Mesothelial cell of epicardium (in vitro differentiated cells): ENCODE measurements at places on chromosomes 1 and 21.

GRCh38 chr1:6409053-6409452, 10.7 kb downstream of the HES2 start:
- H3K36me3 ChIP-seq, result no peaks in the 10 kb centered on the region
- no peak for DNase-seq
- no peak overlapping the region for H3K27ac ChIP-seq

DNA sequence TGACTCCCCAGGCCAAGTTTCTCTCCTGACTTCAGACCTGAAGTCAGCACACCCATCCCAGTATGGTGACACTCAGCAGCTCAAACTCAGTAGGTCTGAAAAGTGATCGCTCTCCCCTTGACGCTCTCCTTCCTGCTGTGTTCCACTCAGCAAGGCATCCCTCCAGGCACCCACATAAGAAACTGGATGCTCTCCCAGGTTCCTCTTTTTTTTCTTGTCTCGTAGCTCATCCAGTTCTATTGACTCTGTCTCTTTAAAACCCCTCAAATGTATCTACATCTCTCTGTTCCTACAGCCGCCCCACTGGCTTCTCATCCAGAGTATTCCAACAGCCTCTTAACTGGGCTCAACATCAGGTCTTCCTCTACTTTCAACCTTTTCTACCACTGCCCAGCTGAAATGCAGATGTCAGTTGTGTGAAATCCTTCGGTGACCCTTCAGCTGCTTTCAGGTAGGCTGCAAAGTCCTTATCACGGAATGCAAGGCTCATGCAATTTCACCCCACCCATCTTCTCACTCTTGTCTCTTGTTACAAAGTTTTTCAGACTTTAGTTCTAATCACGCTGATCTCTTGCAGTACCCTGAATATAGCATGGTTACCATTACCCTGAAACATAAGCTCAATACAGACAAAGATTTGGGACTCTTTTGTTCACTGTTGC, 286.2 kb upstream of the POU3F1 start:
- H3K27ac ChIP-seq, result no peak overlapping the region
- no peaks in the 10 kb centered on the region for H3K36me3 ChIP-seq
- DNase-seq, result no peak
- H3K4me3 ChIP-seq, result no peak overlapping the region

- peaks cover 2% of the 10 kb centered on the region for H3K27me3 ChIP-seq
- H3K4me3 ChIP-seq, result no peak overlapping the region
- DNase-seq, result no peak
- no peaks in the 10 kb centered on the region for H3K4me1 ChIP-seq
- no peak overlapping the region for H3K27ac ChIP-seq
- no peaks in the 10 kb centered on the region for H3K36me3 ChIP-seq
These were observed 25.0 kb downstream of the SLAMF1 start for GRCh38 chr1:160621633-160622413.

DNA sequence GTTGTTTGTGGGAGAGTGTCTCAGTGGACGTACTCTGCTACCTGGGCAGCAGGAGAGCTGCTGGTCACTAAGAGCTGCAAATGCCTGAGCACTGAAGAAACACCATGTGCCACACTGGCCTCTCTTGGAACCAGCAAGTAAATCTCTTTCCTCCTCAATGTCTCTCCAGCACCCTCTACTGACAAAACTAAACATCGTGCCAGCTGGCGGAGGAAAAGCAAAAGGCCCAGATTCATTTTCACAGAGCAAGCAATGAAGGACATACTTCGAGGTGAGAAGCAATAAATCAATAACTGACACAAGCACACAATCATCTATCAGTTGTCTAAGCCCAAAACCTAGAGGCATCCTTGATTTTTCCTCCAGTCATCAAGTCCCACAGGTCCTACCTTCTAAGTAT, 78.1 kb downstream of the RERE start:
- no peaks in the 10 kb centered on the region for H3K27me3 ChIP-seq
- H3K4me1 ChIP-seq, result peaks cover 13% of the 10 kb centered on the region
- no peak overlapping the region for H3K27ac ChIP-seq
- no peak for DNase-seq
- H3K36me3 ChIP-seq, result peaks cover 17% of the 10 kb centered on the region
- H3K4me3 ChIP-seq, result no peak overlapping the region

- H3K4me3 ChIP-seq, result no peak overlapping the region
- peaks cover 2% of the 10 kb centered on the region for H3K36me3 ChIP-seq
- no peak for DNase-seq
- no peaks in the 10 kb centered on the region for H3K27me3 ChIP-seq
- no peaks in the 10 kb centered on the region for H3K4me1 ChIP-seq
These were observed 186.7 kb downstream of the TM2D1 start for GRCh38 chr1:61538228-61538627.
